Osteocyte (in vitro differentiated cells): ENCODE measurements at places on chromosomes 6 and 20. TPM values are rescaled to one million over a fixed set of nuclear protein-coding genes. Genes with fewer than 3 reads are reported as not detected.

GRCh38 chr6:158037771-158038170 is 56.1 kb downstream of the SYNJ2 start:
- DNase-seq = no peak

The PLN gene
- total RNA-seq = not detected in 2 replicates

DNA sequence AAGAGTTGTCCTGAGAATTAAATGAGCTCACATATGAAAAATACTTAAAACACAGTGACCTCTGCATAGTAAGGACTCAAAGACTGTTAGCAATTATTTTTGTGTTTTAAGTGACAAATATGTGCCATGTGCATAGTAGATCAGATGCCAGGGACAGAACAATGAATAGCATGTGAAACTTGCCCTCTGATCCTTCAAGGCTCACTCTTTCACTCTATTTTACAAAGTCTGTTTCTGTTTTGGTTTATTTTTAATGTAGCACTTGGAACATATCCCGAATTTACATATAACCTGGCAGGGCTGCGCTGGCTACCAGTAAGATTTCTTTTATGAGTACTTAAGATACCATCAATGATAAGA is 135.5 kb upstream of the TNFAIP3 start:
- DNase-seq = no peak

The PERP gene
- total RNA-seq = 26.0 and 26.6 TPM in 2 replicates

DNA sequence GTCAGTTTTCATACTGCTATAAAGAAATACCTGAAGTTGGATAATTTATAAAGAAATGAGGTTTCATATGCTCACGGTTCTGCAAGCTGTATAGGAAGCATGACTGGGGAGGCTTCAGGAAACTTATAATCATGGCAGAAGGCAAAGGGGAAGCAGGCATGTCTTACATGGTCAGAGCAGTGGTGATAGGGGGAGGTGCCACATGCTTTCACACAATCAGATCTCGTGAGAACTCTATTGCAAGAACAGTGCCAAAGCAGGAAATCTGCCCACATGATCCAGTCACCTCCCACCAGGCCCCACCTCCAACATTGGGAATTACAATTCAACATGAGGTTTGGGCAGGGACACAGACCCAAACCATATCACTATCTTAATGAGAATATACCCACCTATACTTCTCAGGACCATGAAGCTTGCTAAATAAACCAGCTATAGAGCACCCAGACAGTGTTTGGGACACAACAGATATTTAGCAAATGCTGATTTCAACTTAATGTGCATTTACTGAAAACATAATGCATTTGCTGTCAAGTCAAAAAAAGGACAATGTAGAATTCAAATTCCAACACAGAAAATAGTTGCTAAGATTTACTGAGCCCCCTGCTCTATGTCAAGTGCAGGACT is 63.8 kb downstream of the TNFRSF21 start:
- no peak for DNase-seq

- DNase-seq = no peak
These were observed 45.3 kb downstream of the SLC2A12 start for GRCh38 chr6:134007077-134007476.

DNA sequence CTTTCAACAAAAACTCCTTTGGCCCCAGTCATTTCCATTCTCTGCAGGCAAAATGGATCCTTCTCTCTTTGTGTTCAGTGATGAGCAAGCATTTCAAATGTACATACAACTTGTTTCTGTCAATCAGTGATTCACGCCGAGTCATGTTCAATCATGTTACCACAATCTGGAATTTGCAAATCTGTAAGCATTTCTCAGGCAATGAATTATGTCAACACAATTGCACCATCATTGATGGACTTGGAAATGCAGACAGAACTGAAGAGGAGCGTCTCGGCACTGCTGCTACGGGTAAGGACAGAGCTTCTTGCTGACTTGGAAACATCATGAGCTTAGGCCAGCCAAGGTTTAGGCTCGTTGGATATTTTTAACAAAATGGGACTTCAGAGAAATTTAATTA is 132.8 kb upstream of the AGPAT4 start:
- no peak for DNase-seq

- no peak for DNase-seq
These were observed 159.8 kb downstream of the TFAP2C start for GRCh38 chr20:56788671-56789610.

GRCh38 chr6:106547601-106548453 is 81.5 kb downstream of the RTN4IP1 start:
- DNase-seq = no peak
